ENCODE measurements at places on chromosomes 1 and 21.

DNA sequence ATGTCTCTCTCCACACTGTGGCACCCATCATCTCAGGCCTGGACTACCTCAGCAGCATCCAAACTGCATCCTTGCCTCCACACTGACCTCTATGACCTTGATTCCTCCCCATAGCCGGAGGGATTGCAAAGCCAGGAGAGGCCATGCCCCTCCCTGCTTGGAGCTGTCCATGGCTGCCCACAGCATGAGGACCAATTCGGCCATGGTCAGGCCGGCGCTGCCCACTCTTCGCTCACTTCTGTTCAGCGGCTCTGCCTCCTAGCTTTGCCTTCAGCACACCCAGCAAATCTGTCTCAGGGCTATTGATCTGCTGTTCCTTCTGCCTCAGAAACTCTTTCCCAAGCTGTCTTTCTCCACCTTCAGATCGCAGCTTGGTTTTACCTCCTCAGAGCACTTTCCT, 94.5 kb downstream of the TNR start:
- DNase-seq = no peak

DNA sequence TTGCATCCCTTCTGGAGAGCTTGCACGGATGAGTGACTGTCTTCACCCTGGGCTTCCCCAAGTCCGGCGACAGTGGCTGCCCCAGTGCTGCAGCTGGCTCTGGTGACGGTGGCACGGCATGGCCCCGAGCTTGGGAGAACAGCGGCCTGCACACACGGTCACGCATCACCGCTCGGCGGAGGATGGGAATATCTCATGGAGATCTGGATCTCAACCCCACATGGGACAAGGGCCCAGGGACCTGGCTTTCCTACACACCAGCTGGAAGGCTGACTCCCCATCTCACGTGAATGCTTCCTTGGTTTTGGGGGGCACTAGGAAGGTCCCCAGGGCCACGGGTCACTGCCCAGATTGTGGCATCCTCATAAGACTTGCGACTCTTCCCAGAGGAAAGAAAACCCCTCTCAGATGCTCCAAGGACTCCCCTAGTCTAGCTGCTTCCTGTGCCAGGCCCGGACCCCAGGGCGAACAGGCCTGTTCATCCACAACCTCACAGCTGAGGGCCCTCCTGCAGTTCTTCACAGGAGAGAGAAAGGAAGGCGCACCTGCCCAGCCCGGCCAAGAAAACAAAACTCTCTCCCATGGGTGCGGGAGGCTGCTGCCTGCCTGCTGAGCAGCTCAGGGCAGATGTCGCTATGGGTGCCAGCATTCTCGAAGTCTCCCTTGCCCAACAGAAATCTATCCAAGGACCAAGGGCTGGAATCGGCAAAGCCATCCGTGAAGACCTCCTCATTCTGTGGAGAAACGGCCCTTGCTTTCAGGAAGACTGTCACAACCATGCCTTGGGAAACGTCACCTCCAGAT, 9.9 kb downstream of the CFAP410 start:
- no peak for DNase-seq

GRCh38 chr1:242002510-242002909, 3.6 kb upstream of the MAP1LC3C start:
- DNase-seq = no peak

- peak; percentile 17 for DNase-seq
Observed at GRCh38 chr1:58290685-58291372, 255.7 kb downstream of the OMA1 start.

- no peak for DNase-seq
Observed at GRCh38 chr1:247453245-247453644, 4.7 kb downstream of the OR2B11 start.

DNA sequence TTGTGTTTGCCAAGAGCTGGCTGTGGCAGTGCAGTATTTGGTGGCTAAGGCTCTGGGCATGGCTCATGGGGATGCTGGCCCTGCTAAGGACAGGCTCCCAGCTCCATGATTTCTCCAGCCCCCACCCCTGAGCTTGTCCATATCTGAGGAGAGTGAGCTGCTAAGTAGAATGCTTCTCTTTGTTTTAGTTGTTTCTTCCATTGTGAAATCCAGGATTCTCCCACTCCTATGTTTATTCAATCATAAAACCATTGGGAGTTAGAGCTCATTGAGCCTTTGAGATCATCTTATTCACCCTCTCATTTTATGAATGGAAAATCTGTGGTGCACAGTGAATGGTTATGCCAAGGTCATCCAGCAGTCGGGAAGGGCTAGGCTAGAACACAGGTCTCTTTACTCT, 188.8 kb downstream of the TNR start:
- peak; percentile 66 for DNase-seq

- no peak for DNase-seq
Observed at GRCh38 chr1:10900691-10901090, 104.2 kb upstream of the CASZ1 start.

DNA sequence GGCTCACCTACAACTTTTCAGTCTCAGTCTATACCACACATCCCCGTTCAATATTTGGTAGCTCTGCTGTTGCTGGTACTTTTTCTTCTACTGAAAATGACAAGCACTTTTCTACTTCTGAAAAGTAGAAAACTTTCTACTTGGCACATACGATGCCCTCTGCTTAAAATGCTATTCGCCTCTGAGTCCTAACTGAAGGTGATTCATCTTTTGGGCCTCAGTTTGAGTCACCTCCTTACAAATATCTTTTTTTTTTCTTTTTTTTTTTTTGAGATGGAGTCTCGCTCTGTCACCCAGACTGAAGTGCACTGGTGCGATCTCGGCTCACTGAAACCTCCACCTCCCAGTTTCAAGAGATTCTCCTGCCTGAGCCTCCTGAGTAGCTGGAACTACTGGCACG, 136.0 kb upstream of the CYYR1 start:
- no peak for DNase-seq

DNA sequence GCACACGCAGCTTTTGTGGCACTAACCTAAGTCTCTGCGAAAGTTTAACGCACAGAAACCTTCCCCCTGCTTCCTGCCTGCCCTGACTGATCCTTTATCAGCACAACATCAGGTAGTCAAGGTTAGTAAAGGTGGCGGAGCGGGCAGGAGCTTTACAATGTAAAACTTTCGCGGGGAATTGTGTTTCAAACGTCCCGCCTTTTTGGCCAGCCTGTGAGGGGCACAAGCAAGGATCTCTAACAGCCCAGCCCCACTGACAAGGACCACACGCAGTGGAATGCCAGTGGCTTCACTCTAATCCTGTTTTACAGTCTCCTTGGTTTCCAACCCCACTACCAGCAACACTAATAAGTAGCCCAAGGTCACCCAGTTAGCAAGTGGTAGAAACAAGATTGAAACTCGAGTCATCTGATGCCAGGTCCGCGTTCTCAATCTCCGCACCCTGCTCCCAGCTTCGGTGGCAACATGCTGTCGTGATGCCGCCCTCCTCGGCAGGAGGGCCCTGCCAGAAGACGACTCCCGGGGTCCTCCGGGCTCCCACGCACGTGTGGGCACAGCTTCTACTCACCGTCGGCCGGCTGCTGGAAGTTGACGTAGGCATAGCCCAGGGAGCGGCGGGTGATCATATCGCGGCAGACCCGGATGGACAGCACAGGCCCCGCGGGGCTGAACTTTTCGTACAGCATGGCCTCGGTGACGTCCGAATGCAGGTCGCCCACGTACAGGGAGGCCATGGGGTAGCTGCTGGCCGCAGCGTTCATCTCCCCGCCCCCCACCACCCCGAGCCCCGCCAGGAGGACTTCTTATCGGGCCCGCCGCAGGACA, 1.2 kb downstream of the PABPC4 start:
- peak; percentile 78 for DNase-seq

DNA sequence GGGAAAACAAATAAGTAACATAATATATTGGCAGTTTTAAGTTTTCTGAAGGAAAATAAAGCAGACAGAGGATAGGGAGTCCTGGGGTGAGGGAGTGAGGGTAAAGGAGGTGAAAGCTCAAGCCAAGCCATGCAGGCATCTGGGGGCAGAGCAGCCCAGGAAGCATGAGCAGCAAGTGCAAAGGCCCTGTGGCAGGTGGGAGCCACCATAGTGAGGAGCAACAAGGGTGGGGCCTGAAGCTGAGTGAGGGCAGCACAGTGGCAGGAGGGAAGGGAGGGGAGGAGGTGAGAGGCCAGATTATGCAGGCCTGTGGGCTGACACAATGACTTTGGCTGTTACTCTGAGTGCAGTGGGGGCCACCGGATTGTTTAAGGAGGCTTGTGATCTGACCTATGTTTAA, 138.8 kb upstream of the TNR start:
- no peak for DNase-seq

DNA sequence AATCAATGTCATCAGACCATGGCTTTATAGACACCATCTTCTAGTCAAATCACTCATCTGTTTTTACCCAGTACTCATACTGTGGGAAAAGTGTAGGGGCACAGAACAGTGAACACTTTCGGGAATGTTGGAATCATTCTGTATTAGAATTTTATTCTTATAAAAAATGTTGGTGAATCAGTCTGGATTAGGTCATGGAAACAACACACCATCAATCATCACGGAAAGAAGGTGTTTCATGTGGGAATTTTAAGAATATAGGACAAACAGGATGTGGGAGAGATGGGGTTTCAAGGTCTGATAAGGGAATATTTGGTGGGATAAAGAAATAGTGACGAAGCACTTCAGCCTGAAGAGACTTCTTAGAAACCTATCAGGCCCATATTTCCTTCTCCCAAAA, 17.3 kb downstream of the GBP1 start:
- DNase-seq = no peak

- peak; percentile 52 for DNase-seq
Observed at GRCh38 chr21:45869121-45870007, 112.2 kb upstream of the COL6A1 start.

GRCh38 chr1:180928331-180929230, 15.9 kb downstream of the KIAA1614 start:
- DNase-seq = no peak

DNA sequence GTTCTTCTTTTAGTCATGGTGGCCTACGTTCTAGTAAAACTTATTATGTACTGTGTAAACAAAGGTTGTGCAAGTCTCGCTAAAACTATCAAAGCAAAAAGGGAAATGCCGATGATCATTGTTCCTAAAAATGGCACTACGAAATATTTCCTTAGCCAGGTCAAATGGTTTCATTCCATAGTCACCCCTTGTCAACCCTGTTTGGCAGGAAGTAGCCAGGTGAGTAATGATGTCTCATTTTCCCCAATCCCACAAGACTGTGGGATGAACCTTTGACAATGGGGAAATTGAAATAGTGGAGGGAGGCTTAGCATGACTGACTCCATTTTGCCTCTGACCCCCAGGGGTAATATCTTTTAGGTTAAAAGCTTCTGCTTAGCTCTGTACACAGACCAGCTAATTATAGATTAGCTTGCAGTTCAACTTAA, 5.6 kb upstream of the REN start:
- peak; percentile 11 for DNase-seq

Measured in mesenchymal stem cell (in vitro differentiated cells and primary cell).